ELR (cell line): ENCODE measurements at places on chromosomes 13 and 19.

DNA sequence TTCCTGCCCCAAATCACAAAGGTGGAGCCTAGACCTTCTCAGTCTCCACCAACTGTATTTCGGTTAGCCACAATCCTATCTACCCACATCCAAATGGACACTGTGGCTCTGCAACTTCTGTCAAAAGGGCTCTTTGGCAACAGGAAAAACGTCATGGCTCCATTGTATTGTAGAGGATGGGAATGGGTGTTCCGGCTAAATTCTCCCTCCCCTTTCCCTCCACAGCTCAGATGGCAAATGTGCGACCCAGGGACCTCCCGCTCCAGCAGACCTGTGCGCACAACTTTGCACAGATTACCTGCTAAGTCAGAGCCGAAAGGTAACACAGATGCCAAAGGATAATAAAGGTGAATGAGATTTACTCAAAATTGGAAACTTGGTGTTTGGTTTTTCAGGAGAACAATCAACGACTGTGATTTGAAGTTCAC, 968 bp upstream of the KL start:
- no peak for DNase-seq

DNA sequence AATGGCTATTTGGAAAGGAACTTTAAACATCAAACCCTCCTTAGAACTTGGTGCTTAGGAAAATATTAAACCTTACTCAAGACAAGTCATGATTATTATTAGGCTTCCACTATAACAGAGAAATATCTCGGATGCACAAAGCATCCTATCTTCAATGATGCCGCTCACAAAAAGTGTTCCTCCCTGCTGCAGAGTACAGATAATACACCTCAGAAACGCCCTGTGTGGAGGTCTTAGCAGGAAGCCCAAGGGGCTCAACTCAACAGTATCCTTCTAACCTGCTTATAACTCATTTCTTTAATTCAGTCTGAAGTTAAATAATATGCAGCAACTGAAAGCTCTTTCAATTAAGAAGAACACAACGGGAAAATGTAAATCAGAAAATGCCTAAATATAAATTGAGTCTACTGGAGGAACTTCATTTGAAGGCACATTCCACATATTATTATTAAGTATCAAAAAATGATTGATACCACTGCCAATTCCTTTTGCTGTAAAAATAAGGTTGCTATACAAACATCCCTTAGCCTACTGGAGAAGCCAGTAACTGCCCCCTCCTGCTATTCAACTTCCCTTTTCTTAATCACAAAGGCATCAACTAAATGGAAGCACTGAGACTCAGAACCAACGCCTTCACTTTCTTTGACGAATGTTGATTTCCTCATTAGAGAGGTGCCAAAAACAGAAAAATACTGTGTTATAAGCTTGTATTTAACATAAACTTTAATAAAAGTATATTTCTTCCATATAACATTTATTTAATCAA, 12.0 kb downstream of the ELF1 start:
- no peak for DNase-seq

- DNase-seq = no peak
Observed at GRCh38 chr13:43270130-43270830, 246.9 kb downstream of the DNAJC15 start.

DNA sequence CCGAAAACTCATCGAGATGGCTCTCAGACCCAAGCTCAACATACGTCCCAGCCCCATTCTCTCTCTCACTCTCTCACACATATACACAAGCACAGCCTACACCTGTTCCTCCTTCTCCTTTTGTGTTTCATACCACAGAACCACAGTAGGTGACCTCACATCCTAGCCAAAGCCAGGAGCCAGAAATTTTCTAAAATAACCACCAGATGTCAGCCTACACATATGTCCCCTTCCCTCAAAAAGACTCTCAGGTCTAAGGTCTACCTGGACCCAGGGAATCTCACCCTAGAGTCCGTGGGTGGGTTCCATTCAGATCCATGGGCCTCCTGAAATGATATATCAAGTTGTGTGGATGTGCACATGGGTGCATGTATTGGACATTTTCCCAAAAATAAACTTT, 104.2 kb upstream of the IPO5 start:
- peak; percentile 66 for DNase-seq

DNA sequence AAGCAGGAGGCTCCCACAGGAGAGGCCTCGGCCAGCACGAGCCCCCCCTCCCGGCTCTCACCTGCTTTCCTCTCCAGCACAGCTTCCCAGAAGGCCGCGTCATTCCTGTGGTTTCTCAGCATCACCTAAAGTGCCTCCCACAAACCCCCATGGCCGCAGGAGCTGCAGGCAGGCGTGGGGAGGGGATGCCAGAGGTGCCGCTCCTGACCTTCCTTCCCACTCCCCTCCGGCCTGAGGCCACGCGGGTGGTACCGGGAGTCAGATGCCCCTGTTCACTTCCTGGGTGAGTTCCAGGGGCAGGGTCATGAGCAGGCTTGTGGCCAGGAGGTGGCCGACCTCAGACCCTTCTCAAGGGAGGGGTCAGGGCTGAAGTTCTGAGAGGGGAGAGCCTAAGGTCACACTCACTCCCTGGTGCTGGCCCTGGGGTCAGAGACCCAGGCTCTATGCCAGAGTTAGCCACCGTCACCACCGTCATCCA, 14.4 kb upstream of the NPAS1 start:
- no peak for DNase-seq

DNA sequence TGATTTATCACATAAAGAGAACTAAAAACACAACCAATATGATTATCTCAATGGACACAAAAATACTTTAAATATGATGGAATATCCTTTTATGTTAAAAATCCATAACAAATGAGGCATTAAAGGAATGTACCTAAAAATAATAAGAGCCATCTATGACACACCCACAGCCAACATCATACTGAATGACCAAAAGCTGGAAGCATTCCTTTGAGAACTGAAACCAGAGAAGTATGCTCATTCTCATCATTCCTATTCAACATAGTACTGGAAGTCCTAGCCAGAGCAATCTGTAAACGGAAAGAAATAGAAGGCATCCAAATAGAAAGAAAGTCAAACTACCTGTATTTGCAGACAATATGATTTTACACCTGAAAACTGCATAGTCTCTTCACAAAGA, 671.0 kb downstream of the SLITRK1 start:
- DNase-seq = peak; percentile 57

DNA sequence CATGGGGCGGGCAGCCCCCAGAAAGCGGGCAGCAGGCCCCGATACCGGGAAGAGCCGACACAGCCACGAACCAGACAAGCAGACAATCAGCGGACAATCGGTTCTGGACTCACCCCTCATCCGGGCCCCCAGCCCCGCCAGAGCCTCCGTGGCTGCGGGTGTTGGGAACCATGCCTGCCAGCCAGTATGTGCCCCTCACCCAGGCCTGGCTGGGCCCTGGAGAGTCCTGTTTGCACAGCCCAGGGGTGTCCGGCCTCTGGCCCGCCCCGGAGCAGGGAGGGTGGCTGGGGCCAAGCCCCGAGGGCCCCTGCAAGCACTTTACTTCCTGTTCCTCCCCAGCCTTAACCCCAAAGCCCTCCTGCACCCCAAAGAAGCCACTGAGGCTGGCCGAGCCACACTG, 7.8 kb downstream of the PODNL1 start:
- no peak for DNase-seq

DNA sequence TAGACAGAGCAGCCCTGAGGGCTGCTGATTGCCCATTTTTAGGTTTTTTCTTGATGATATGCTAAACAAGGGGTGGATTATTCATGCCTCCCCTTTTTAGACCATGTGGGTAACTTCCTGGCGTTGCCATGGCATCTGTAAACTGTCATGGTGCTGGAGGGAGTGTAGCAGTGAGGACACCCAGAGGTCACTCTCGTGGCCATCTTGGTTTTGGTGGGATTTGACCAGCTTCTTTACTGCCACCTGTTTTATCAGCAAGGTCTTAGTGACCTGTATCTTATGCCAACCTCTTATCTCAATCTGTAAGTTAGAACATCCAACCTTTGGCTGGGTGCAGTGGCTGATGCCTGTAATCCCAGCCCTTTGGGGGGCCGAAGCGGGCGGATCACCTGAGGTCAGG, 148.0 kb downstream of the PTPRS start:
- peak; percentile 22 for DNase-seq

DNA sequence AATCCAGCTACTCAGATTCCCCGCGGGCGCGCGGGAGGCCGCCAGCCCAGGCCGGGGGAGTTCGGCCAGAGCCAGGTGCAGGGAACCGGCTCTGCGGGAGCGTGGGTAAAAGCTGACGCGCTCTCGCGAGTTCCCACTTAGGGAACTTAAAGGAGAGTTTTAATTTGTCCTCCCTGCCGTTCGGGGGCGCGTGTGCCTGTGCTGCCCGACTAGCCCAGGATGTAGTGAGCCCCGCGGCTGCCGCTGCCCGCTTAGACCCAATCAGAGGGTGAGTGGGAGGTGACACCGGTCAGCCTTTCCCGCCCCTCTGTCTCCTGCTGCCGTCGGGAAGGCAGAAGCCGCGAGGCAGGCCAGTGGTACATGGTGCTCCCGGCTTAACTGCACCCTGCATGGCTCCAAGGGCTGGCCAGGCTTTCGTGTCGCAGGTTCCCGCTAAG, 36.0 kb upstream of the NEK3 start:
- DNase-seq = peak; percentile 38

DNA sequence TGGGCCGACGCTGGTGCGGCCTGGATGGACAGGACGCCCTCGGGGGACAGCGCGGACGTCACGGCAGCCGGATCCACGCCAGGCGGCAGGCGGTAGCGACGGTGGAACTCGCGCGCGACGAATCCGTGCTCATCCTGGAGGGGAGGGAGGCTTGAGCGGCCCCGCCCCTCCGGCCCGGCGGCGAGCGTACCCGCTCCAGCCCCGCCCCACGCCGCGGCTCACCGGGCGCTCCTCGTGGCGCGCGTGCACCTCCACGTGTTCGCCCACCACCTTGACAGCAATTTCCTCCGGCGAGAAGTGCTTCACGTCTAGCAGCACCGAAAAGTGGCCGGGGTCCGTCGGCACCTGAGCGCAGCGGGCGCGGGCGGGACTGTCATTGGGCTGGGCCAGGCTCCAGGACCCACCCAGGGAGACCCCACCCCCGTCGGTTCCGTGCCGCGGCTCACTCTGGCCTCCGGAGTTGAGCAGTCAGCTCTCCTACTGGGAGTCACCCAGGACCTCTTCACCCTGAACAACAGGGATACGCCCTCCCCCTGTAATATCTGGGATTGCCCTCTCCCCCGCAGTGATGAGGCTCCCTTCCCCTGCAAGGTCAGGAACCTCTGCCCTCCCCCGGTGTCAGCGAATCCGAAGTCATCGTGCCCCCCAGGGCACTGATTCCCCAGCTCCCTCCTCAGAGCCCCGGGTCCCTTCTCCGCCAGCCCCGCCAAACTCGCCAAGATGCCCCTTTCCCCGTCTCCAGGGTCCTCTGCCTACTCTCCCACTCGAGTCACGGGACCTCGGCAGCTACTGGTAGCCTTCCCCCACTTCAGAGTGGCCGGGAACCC, 1.1 kb downstream of the HSPB6 start:
- peak; percentile 32 for DNase-seq

- DNase-seq = peak; percentile 87
Observed at GRCh38 chr19:44607049-44607448, 6.3 kb upstream of the IGSF23 start.

DNA sequence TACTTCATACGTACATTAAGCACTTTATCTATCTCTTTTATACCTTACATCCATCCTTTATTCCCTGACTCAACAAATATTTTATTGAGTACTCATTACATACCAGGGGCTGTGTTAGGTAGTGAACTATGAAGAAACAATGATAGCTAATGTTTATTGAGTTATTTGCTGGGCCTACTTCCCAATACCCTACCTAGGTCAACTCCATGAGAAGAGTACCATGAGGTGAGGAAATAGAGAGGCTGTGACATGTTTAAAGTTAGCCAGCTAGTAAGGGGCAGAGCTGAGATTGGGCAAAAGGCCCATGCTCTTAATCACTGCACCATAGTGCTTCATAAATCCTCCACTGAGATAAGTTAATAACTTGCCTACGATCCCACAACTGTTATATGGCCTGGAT, 79.9 kb downstream of the FREM2 start:
- DNase-seq = no peak

GRCh38 chr13:34103854-34104253, 285.9 kb downstream of the RFC3 start:
- DNase-seq = no peak

DNA sequence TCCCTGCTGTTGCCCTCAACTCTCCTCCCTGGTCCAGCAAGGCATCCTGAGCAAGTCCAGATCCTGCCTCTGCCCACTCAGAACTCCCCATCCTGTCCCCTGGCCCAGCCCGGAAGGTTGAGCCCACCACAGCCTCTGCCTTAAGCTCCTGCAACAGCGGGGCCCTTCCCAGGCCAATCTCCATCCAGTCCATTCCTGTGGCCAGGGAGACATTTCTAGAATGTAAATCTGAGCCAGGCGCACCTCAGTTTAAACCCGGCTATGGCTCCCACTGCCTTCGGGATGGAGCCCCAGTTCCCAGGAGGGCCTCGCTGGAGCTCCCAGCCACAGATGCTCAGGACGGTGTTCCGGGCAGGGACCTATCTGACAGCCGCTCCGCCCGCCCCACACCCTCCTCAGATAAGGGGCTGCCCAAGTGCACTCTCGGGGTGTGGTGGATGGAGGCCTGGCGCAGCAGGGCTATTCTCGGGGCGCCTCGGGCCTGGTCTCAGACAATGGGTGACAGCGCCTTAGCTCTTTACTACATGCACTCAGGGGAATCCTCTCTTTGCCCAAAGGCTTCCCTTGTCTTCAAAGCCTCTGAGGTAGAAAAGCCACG, 5.3 kb downstream of the TRAPPC6A start:
- DNase-seq = no peak

DNA sequence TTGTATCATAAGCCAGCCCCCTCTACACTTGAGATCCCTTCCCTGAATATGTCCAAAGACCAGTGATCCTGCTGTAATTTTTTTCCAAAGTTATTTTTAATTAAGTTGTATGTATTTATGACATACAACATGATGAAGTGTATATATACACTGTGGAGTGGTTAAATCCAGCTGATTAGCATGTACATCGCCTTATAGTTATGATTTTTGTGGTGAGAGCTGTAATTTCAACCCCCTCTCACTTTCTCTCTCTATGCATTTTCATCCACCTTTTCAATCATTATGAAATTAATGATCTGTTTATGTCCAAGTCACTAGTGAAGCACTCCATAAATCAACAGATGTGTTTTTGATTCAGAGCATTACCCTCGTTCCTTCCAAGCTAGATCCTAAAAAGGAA, 85.3 kb downstream of the KCTD12 start:
- DNase-seq = no peak

- no peak for DNase-seq
Observed at GRCh38 chr13:75643693-75644092, 7.6 kb downstream of the LMO7 start.

- DNase-seq = peak; percentile 71
Observed at GRCh38 chr13:114099918-114100445, 32.4 kb downstream of the RASA3 start.

DNA sequence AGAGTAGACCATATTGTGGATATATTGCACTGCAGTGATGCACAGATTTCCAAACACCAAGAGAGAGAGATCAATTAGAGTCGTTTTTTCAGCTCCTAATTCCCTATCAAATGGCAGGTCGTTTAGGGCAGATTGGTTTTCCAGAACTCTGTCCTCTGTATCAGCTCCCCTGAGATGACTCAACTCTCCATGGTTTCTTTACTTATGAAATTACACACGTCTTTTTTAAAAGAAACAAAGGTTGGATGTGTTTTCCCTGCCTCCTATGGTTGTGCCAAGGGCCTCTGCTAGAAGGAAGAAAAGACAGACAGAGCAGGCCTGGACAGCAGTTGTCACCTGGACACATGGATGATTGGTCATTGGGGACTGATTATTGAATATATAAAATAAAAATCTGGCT, 478.1 kb upstream of the NBEA start:
- DNase-seq = no peak
